Thyroid gland (tissue), 4 donors: ENCODE measurements at places on chromosomes 2 and 18. TPM values are rescaled to one million over a fixed set of nuclear protein-coding genes. Genes with fewer than 3 reads are reported as not detected.

DNA sequence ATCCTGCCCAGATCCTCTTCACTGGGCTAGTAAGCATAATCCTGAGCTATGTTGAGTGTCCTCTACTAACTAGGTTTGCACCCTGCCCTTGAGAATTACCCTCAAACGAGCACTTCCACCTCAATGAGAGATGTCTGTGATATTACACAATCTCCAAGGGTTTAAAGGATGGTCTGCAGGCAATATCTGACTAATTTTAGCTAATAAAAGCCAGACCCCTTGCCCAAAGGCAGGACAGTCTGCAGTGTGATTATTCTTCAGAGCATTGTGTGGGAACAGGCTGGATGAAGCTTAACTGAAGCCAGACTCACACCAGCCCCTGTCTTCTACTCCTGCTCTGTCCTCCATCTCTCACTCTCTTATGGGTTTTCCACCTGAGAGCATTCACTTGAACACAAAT lies 544.9 kb upstream of the DDX18 start:
- DNase-seq: no peak

DNA sequence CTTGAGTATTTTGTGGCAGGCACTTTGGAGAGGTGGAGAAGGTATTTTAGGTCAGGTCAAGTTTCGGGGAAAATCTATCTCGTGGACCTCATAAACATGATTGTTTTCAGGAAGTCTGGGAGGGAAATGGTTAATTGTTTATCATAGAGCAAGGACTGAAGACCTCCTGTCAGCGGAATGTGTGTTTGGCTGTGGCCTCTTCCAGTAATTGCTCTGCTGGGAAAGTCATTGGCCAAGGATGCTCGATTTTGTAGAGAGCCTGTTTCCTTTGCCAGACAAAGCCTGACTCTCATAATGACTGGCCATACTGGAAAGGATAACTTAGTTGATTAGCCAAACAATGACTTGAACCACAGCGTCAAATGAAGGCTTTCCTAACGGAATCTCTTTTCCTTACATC lies 30.0 kb downstream of the IL1R2 start:
- DNase-seq: no peak

Gene SNED1
- total RNA-seq: 66.7 TPM

GRCh38 chr2:193428336-193428818 lies 1233.6 kb upstream of the TMEFF2 start:
- no peak for DNase-seq

- no peak for DNase-seq
These were observed 19.5 kb downstream of the CXCR4 start for GRCh38 chr2:136098441-136098840.

GRCh38 chr2:69082430-69082997 lies 69.5 kb downstream of the ANTXR1 start:
- peak; percentile 16 for DNase-seq

GRCh38 chr2:16774091-16774490 lies 108.5 kb upstream of the CYRIA start:
- no peak for DNase-seq

Gene MC2R
- not detected for total RNA-seq

DNA sequence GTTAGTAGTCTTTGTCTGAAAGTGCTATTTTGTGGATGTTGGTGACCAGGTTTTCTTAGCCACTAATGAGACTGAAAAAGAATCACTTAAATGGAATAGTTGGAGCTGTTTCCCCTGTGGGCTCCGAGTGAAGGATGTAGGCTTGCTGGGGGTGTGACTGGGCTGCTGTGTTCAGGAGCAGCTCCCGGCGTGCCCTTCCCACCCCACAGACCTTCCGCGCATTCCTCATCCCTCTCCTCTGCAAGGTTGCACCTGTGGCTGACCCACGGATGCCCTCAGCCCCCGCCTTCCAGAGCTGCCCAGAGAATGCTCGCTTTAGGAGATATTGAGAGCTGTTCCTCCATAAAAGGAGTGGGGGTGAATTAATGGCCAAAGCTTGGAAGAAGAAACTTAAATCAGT lies 174.3 kb downstream of the LDLRAD4 start:
- no peak for DNase-seq

DNA sequence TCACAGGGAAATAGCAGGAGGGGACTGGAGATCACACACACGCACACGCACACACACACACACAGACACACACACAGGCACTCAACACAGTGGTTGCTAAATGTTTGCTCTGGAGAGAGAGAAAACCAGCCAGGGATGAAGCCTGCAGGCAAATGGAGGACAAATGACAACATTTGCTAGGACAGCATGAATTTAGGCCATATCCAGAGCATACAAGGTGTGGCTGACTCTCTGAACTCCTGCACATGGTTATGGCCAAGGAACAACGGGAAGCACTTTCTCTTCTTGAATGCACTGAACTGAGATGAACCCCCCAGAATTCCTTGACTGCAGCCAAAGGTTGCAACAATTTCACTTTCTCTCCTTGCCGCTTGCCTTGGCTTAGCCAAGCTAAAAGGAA lies 230.0 kb upstream of the RASGRP3 start:
- DNase-seq: peak; percentile 16

Gene MYOM1
- total RNA-seq: 3.1 TPM

- no peak for DNase-seq
These were observed 322.3 kb upstream of the VWC2L start for GRCh38 chr2:214088536-214088935.

DNA sequence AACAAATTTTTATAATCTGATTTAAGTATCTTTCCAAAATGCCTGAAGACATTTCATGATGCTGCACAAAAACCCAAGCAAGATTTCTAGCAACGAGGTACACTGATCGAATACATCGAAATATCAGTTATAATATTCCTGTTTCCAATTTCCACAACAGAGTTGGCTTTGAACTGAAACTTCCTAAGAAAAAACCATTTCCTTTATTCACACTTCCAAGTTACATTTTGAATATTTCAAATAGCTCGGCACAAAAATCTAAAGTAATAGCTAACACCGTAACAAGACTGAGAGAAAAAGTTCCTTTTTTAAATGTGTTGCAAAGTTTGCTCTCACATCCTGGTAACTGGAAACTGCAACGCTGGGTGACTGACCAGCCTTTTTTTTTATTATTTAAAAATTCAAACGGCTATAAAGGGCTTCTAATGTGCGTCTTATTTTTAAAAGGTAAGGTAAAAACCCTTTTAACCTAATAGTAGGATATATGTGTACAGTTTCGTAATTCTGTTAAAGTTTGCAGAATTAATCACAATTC lies 1.7 kb downstream of the HNRNPLL start:
- DNase-seq: no peak

DNA sequence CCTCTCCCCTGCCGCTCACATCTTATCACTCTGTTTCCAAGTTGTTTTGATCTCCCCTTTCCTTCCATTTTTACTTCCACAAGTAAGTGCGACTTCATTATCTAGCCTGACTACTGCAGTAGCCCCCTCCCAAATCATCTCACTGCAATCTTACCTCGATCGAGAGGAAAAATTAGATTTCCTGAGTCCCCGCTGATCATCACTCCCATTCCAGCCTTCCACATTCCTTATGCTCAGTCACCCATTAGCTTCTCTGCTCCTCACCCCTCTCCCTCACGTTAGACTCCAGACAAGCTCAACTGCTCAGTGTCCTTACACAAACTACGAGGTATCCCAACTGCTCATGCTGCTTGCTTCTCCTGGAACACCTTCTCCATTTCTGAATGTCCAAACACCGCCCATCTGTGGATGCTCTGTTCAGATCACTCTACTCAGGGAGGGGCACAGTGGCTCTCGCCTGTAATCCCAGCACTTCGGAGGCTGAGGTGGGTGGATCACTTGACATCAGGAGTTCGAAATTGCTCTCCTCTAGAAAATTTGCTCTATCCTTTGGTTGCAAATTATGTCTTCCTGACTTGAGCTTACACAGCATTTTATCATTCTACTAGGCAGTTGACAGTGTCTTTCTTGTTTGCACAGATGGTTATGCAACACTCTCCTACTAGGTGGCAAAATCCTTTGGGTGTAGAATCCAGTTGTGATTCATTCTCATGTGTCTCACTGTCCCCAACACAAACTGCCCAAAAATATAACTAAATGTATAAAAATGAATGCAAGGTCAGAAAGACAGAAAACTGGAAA lies 96.5 kb downstream of the INO80D start:
- peak; percentile 60 for DNase-seq

DNA sequence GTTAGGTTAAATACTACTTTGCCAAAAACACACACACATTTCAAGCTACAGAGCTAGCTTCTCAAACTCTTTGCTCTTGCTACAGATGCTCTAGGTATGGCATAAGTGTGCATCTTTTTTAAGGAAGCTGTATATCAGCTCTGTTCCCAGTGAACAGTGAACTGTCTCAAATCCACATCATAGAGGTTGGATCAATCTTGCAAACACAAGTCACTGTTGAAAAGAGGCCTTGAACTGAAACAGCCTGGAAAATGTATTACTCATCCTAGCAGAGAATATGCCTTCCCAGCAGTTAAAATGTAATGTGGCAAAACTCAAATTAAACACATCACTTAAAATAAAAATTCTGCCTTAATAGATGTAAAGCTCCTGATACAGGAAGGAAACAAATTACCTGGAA lies 151.8 kb downstream of the WDPCP start:
- DNase-seq: no peak

GRCh38 chr2:57291209-57291608 lies 755.4 kb upstream of the VRK2 start:
- DNase-seq: no peak

DNA sequence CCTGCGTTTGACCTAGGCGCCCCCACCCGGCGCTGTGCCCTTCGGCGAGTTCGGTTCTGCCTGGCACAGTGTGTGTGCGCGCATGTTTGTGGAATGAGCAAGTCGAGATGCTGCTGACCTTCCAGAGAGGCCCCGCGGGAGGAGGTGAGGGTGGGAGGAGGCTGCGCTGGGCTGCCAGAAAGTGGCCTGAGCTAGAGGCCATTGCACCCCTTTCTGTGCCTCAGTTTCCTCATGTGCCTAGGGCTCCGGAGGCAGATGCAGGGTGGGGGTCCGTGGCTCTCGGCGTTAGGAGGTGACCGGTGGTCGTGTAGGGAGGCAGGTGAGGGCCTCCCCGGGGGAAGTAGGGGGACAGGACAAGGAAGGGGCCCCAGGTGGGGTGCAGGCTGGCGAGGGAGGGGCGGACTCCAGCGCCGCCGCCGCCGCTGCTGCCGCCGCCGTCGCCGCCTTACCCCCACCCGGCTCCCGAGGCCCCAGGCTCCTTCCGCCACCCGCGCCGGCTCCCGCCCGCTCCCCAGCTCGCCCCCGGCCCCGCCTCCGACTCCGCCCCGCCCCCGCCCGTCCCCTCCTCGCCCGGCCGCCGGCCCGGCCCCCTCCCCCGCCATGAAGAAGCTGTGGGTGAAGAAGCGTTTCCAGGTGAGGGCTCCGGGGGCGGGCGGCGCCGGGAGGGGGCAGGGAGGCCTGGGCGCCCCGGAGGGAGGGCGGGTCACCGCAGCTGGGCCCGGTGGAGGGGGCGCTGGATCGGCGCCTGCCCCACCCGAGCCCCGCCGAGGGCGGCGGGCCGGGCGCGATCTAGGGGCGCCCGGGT lies 7.0 kb downstream of the SPEG start:
- DNase-seq: peak; percentile 48

DNA sequence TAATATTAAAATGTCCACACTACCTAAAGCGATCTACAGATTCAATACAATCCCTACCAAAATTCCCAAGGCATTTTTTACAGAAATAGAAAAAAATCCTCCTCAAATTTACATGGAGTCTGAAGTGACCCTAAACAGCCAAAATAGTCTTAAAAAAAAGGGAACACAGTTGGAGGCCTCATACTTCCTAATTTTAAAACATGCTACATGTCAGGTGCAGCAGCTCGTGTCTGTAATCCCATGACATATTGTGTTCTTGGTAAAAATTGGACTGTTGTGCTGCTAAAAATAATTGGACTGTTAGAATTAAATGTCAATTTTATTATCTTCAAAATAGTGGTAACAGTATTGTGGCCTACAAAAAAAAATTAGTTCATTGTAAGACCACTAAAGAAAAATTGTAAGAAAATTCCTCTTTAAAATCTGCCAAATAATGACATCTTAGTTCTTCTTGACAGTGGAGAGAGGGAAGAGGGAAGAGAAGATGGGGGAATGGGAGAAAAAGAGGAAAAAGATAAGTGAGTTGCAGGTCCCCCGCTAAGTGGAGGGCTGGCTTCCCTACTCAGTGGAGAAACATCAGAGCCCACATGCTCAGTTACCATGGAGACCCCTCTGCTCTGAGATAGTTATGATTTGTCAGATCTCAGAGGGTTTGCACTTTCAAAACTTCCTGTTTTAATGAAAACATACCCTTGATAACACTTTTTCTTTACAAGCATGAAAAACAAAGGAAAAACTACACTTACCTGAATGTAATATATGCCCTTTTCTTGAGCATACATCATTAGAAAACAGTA lies 46.5 kb downstream of the UNC50 start:
- no peak for DNase-seq

Gene MAP3K19
- 0.15 TPM for total RNA-seq

DNA sequence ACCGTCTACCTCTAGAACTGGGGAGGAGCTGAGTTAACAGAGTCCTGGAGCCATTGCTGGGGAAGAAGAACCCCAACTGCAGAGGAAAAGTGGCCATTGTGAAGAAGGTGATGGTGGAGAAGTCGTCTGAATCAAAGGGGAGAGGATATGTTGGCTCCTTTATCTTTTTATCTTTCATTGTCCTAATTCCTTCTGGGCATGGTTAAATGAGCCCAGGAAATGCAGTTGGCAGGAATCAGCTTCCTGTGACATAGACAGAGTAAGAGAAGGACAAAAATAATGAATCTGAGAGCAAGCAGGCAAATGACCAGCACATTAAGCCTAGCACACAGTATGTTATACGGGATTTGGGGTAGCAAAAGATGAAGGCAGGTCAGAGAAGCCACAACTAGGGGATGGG lies 16.0 kb upstream of the ACTR3 start:
- no peak for DNase-seq

Gene GNAL
- total RNA-seq: 27.3 TPM

DNA sequence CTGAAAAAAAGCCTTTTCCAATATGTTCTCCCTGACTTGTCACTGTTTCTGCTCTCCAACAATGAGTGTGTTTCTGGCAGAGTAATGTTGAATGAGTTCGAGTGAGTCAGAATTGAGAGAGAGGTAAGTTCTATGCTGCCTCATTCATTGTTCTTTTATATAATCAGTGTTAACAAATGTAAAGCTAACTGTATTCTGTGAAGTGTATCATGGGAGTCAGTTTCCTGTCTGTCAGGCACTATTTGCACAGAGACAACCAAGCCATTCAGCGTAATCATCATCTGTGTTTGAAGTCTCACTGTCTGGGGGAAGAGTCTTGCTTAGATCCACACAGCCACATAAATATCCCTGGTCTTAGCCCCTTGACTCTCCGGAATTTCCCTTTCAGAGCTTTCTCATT lies 22.0 kb upstream of the UPP2 start:
- DNase-seq: no peak

DNA sequence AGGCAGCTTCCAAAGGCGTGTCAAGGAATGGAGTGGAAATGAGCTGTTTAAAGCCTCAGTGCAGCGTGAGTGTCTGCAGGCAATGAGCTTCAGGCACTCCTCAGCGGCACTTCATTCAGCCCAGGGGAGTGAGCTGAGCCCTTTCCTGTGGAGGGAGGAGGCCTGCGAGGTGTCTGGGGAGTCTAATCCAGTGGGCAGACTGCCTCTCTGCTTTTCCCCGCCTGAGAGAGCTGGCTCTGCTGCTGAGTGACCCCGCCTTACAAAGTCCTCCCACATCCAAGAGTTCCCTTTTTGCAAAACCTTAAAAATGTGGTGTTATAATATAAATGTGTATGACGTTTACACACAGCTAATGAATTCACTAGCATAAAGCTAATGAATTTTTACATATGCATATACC lies 7.0 kb upstream of the LDLRAD4 start:
- peak; percentile 61 for DNase-seq
